ENCODE measurements at places on chromosomes 12 and 14.

DNA sequence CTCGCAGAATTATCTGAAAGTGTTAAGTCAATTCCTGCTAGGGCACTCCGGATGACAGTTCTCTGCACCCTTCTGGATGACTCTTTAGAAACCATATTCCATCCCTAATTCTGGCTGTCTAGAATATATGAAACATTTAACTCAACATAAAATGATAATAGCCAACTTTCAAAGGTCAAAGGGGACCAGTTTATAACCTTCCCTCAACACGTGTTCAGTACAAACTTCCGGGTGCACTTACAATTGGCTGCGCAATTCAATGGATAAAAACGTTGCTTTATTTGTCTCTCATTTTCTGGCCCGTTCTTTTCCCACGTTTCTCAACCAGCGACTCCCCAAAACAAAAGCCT, 1.3 kb downstream of the SBNO1 start:
- no peak for DNase-seq

- no peak for DNase-seq
These were observed 31.7 kb downstream of the FUT8 start for GRCh38 chr14:65444230-65444629.

DNA sequence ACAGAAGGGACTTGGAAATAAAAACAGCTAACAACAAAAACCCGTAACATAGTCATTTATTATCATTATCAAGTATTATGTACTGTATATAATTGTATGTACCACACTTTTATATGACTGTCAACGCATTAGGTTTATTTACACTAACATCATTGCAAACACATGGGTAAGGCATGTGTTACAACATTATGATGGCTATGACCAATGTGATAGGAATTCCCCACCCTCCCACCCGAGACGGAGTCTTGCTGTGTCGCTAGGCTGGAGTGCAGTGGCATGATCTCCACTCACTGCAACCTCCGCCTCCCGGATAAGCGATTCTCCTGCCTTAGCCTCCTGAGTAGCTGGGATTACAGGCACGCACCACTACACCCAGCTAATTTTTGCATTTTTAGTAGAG, 82.6 kb downstream of the ERC1 start:
- no peak for DNase-seq

GRCh38 chr12:108215458-108215857, 86.4 kb downstream of the WSCD2 start:
- DNase-seq: no peak

DNA sequence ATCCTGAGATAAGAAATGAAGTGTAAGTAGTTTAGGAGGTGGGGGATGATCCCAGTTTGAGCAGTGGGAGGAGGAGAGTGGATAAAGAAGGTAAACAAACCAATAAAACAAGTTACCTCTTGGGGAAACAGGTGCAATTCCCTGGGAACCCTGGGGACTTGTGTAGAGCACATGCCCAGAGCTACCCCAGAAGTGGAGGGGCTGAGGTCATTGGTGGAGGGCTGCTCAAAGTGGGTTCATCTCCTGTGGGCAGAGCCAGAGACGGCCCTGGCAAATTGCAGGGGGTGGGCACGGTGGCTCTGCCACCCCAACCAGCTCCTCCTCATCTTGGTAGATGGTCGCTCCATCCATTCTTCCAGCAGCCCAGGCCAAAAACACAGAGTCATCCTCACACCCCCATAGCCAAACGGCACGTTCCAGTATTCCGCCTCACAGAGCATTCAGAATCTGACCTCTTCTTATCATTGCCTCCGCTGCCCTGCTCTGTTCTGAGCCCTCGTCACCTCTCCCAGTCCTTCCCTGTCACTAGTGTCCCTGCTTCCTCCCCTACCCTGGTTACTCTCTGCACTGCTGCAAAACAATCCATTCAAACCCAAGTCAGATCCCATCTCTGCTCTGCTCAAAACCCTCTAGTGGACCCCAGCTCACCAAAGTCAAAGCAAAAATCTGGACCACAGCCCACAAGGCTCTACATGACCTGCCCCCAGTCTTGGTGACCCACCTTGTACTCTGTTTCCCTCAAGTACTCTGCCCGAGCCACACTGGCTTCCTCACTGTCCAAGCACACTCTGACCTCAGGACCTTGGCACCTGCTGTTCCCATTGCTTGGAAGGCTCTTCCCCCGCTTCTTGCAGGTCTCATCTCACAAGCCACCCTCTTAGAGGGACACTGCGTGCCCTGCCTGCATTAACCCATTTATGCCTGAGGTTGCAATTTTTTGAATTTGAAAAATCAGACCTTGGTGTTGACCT, 5.5 kb downstream of the CYP46A1 start:
- DNase-seq: no peak

- no peak for DNase-seq
These were observed 784.7 kb upstream of the FBXO33 start for GRCh38 chr14:40216976-40217375.

- DNase-seq: no peak
These were observed 15.2 kb downstream of the SLC7A8 start for GRCh38 chr14:23168246-23168645.

- no peak for DNase-seq
These were observed 115.6 kb upstream of the PKP2 start for GRCh38 chr12:33012226-33012625.

- no peak for DNase-seq
These were observed 228.8 kb downstream of the PPFIA2 start for GRCh38 chr12:81530352-81530751.

DNA sequence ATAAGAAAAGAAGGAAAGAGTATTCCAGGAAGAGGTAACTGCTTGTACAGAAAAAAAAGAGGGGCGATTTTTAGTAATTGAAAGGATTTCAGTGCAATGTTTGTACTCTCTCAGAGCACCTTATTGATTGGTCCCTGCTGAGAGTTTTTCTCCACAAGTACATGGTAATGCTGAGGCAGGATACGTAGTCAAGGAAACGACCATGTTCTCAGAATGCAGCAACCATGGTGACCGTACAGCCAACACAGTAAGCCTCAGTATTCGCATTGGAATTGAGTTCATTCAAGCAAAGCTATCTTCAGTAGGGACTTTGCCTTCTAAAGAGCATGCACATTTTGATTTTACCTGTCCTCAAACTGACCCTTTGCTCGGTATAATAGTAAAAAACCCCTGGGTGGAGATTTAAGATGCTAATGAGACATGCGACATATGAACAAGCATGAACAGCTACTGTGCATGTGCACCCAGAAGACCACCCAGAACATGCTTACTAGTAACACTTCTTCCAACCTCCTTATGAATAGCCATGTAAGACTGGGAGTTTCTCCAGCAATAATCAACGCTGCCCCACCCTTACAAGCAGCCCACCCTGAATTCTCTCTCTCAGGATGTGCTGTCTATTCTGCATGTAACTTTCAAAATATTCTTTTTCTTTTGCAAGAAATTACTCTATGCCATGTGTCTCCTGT, 6.2 kb upstream of the SLC41A2 start:
- DNase-seq: no peak

GRCh38 chr14:95316821-95317220, 2.9 kb downstream of the CLMN start:
- DNase-seq: no peak

GRCh38 chr14:38074754-38075153, 132.9 kb upstream of the SSTR1 start:
- DNase-seq: no peak

DNA sequence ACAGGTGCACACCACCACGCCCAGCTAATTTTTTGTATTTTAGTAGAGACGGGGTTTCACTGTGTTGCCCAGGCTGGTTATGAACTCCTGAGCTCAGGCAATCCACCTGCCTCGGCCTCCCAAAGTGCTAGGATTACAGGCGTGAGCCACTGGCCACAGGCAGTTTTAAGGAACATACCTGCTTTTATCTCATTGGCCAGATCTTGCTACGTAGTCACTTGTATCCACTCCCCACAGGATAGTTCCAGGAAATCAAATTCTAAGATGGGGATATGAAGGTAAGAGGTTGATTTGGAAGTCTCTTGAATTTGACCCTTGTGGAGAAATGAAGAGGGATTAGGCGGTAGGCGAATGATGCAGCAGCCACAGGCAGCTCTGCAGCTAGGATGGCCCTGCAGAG, 8.8 kb upstream of the PLEKHG6 start:
- no peak for DNase-seq

DNA sequence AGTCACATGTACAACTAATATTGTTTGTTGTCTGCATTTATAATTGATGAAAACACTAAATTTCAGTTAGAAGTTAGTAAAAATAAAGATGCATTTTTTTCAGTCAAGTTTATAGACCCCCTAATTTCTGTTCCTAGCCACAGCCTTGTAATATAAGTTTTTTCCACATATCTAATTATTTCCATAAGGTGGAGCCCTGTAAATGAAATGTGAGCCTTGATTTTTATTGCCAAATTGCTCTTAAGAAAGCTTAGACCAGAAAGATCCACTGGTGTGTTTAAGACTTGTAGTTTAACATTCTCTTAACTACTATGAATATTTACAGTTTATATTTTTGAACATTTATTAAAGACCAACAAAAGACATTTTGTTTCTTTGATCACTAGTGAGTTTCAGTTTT, 322.1 kb upstream of the RGS6 start:
- DNase-seq: no peak

GRCh38 chr14:64541261-64541971, 875 bp downstream of the HSPA2 start:
- DNase-seq: no peak

DNA sequence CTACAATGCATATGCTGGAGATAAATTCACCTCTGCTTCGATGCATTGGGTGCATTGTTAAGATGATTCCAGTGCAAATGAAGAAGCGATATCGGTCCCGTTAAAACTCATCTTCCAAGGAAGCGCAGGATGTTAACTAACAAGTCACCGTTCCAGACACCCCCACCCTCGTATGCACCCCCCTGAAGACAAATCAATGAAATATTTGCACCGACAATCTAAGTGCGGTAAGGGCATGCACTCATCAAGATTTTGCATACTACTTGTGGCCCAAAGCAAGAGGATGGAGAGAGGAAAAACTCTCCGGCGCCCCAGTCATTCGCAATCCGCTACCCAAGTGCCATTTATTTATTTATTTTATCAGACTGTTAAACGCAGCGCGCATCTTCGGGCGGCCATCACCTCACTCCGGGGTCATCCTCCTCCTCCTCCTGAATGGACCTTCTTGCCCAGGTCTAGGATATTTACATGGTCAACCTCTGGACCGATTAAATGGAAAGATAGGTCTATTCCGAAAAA, 1.2 kb downstream of the NOVA1 start:
- peak; percentile 12 for DNase-seq

GRCh38 chr12:33752854-33753253, 269.4 kb upstream of the ALG10 start:
- DNase-seq: no peak

- DNase-seq: no peak
These were observed 51.7 kb upstream of the RIN3 start for GRCh38 chr14:92461891-92462290.

DNA sequence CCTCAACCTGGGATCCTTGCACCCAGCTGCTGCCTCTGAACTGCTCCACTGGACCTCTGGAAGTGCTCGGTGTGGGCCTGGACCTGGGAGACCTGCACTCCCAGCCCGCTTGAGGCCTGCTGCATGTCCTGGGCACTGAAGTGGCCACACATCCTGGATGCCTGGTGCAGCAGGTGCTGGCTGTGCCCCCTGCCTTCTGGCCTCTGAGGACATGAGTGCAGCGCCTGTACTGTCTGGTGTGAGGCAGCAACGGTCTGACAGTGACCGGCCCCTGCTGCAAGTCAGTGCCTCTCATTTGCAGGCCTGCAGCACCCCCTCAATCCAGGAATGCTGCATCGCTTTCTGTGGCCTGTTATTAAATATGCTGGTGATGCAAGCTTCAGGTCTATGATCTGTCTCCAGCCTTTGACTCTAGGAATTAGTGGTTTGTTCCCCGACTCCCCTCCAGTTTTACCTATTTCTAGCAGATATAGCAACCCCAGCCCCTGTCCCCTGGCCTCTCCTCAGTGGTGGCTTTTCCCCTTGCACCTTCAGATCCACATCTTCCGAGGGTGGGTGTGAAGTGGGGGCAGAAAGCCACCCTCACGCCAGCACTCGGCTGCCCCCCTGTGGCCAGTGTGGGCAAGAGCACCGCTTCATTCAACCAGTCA, 3.6 kb downstream of the SMIM41 start:
- DNase-seq: peak; percentile 83

DNA sequence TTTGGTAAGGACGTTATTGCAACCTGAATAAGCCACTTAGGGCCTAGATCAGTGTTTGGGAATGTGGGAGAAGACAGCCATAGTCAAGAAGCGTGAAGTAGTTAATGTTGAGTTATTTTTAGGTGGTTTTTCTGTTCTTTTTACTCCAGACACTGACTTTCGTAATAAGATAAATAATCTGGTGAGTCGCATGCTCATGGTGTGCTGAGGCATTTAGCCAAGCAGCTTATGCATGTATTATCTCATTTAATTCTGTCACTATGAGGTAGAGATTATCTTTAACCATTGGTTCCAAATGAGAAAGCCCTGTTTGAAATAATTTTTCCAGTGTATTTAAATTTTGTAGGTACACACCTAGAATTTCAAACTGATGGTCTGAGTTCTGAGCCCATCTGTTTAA, 67.3 kb downstream of the RCOR1 start:
- DNase-seq: no peak

GRCh38 chr12:95124106-95124505, 50.7 kb upstream of the NR2C1 start:
- DNase-seq: no peak

DNA sequence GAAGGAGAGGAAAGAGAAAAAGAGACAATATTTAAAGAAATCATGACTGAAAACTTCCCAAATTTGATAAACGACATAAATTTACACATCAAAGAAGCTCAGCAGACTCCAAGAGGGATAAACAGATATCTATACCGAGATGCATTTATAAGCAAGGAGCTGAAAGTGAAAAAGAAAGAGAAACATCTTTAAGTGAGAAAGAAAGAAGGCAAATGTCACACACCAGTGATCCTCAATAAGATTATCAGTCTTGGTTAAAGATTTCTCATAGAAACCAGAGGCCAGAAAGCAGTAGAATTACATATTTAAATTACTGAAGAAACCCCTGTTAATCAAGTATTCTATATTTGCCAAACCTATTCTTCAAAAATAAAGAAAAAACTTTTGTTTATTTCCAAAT, 424.2 kb downstream of the SLC16A7 start:
- DNase-seq: no peak

DNA sequence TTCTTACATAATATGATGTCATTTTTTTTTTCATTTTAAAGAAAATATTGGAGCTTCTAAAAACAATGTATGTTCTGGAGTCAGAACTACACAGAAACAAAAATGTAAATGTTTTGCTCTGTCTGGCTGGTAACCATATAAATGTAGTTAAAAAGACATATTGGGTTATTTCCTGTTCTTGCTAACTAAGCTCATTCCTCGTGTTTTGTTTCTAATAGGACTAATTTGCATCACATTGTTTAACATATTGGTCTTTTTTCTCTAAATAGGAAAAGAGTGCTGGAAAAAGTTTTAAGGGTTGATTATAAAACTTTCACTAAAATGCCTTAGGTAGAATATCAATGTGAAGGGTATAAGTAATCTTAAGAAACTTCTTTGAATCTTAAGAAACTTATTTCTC, 221.3 kb downstream of the SLC6A15 start:
- no peak for DNase-seq

- DNase-seq: no peak
These were observed 255.0 kb downstream of the PAWR start for GRCh38 chr12:79435742-79436141.

GRCh38 chr12:131222329-131223139, 268.8 kb downstream of the ADGRD1 start:
- DNase-seq: no peak

All from WTC11 (cell line).